ENCODE measurements at places on chromosomes 5 and 9.

GRCh38 chr5:177370488-177371119 is 12.9 kb downstream of the RGS14 start:
- no peaks in the 10 kb centered on the region for H3K36me3 ChIP-seq
- DNase-seq, result peak; percentile 88
- no peak overlapping the region for H3K27ac ChIP-seq

DNA sequence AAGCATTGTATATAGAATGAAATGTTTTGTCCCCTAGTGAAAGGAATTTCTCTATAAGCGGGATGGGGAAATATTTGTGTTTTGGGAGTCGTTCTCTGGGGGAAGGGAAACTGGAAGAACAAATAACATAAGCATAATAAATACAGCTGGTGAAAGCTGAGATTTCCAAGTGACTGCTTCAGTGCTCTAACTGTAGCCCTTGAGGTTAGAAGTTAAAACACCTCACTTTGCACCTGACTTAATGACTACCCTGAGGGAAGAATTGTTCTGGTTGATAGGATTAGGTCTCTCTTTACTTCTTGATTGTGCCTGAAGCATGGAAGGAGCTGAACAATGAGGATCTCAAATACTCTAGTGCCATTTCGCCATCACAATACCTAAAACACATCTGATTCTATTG is 307.4 kb downstream of the MAN2A1 start:
- DNase-seq, result no peak
- no peaks in the 10 kb centered on the region for H3K36me3 ChIP-seq

DNA sequence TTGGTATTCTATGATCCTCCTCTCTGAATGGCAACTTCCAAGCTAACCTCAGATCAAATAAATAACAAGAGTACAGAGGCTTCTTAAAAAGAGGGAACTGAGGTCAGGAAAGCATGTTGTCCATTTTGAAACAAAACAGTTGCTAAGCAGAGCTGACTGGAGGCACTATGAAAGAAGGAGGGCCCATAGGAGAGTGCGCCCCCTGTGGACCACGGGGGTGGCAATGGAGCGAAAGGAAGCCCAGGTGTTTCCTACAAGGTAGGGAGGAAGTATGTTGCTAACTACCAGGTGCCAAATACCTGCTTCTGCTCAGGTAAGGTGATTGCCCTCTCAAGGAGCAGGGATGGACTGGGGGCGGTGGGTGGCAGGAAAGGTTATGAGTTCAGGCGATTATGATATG is 101.8 kb upstream of the MAST4 start:
- no peaks in the 10 kb centered on the region for H3K36me3 ChIP-seq
- H3K4me1 ChIP-seq, result no peaks in the 10 kb centered on the region
- H3K27ac ChIP-seq, result no peak overlapping the region
- no peak for DNase-seq

GRCh38 chr9:107043886-107044285 is 180.9 kb downstream of the ZNF462 start:
- DNase-seq, result no peak
- no peaks in the 10 kb centered on the region for H3K36me3 ChIP-seq
- no peak overlapping the region for H3K4me3 ChIP-seq
- H3K27me3 ChIP-seq, result no peaks in the 10 kb centered on the region
- no peaks in the 10 kb centered on the region for H3K4me1 ChIP-seq
- H3K27ac ChIP-seq, result no peak overlapping the region

GRCh38 chr5:132017316-132017715 is 5.9 kb upstream of the ACSL6 start:
- no peak overlapping the region for H3K4me3 ChIP-seq
- DNase-seq, result no peak
- no peak overlapping the region for H3K27ac ChIP-seq
- H3K36me3 ChIP-seq, result no peaks in the 10 kb centered on the region

DNA sequence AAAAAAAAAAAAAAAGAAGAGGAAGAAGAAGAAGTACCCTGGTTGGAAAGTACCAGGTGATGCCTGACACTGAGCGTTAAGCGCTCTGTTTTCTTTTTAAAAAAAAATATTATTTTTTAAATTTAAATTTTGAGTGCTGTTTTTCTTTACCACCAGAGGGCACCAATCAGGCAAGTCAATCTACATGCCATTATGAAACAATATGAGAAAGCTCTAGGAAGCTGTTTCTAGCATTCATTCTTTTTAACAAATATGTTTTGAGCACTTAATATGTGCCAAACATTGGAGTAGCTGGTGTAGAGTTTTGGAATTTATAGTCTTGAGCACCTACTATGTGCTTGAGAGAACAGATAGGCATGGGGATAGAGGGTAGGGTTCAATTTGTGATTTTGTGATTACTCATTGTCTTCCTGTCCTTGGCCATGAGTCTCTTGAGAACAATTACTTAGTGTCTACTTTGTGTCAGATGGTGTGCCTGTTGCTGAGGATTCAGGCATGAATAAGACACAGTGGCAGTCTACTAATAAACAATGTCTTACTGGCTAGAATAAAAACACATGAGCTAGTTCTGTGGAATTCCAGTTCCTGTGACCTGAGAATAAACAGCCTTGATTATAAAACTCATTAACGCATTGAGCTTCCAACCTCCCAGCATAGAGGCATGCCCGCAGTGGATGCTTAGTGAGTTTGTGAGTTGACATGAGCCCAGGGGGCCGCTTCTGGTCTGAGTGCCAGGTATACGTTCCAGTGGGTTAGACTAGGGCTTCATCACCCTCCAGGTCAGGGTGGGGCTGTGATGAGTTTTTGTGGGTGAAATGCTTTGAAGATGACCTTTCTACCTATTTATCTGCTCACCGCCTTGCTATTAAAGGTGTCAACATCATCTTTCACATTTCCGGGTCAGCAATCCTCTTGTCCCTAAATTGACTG is 3.0 kb upstream of the UBE2R2 start:
- no peaks in the 10 kb centered on the region for H3K4me1 ChIP-seq
- H3K27ac ChIP-seq, result peak overlapping the region; percentile 40
- H3K27me3 ChIP-seq, result no peaks in the 10 kb centered on the region
- no peak for DNase-seq
- H3K4me3 ChIP-seq, result no peak overlapping the region
- no peaks in the 10 kb centered on the region for H3K36me3 ChIP-seq

DNA sequence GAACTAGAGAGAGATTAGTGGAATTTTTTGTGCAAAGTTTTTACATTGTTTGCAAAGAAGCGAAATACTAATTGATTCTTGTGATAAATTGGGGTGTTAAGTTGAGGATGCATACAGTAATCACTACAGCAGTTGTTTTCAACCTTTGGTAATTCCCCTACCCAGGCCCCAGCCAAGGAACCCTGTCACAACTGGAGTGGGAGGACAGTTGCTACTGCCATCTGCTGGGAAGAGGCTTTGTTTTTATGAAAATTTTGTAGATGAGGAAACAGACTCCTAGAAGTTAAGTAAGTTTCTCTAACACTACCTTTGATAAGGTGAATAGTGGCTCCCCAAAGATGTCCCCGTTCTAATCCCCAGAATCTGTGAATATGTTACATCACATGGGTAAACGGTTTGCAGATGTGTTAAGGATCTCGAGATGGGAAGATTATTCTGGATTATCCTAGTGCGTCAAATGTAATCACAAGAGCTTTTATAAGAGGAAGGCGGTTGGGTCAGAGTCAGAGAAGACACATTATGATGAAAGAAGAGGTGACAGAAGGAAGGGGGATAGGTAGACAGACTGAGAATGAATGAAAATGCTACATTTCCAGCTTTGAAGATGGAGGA is 34.0 kb upstream of the PPP1R2B start:
- H3K36me3 ChIP-seq, result no peaks in the 10 kb centered on the region
- no peak overlapping the region for H3K4me3 ChIP-seq
- H3K27me3 ChIP-seq, result no peaks in the 10 kb centered on the region
- DNase-seq, result no peak

DNA sequence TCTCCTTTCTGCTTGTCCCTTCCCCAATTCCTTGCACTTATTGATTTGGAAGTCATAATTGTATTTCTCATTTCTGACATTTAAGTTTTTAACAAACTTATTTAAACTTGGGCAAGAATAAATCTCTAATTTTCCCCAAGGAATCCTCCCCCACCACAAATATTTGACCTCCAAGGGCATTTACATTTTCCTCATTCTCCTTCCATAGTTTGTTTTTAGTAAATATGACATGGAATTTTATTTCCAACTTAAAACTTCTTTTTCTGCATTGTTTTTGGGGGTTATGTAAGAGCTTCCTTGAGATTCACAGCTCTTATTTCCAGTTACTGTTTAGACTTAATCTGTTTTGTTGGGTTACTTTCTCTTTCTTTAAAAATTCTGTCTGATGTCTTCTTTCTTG is 64.9 kb downstream of the ZNF618 start:
- DNase-seq, result no peak
- H3K4me3 ChIP-seq, result no peak overlapping the region
- no peaks in the 10 kb centered on the region for H3K36me3 ChIP-seq
- H3K4me1 ChIP-seq, result peaks cover 21% of the 10 kb centered on the region
- no peak overlapping the region for H3K27ac ChIP-seq

DNA sequence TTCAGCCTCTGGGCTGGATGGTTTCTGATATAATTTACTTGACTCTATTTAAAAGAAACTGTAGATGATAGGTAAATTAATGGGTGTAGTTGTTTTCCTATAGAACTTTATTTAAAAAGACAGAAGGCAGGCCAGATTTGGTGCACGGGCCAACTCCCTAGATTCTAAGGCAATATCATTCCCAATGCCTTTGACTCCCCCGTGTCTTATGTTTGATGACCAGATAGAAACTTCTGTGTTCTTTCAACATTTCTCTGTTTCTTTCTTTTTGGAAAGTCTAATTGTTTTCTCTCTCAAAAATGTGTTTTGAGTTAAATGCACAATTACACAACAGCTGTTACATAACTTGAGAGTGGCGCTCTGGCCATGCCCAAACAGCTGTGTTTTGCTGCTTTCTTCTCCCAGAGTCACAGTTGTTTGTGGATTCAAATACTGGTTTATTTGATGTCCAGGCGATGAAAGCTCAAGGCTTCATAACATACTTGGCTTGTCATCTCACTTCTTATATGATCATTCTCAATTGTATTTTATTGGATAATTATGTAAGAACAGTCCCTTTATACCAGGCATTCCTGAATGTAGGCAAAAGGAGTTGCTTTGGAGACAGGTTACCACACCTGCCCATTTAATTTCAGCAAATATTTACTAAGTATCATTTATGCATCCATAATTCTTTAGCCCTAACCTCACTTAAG is 1.7 kb upstream of the ALDH1A1 start:
- H3K4me1 ChIP-seq, result peaks cover 31% of the 10 kb centered on the region
- no peaks in the 10 kb centered on the region for H3K27me3 ChIP-seq
- H3K27ac ChIP-seq, result peak overlapping the region; percentile 64
- no peaks in the 10 kb centered on the region for H3K36me3 ChIP-seq
- no peak overlapping the region for H3K4me3 ChIP-seq

DNA sequence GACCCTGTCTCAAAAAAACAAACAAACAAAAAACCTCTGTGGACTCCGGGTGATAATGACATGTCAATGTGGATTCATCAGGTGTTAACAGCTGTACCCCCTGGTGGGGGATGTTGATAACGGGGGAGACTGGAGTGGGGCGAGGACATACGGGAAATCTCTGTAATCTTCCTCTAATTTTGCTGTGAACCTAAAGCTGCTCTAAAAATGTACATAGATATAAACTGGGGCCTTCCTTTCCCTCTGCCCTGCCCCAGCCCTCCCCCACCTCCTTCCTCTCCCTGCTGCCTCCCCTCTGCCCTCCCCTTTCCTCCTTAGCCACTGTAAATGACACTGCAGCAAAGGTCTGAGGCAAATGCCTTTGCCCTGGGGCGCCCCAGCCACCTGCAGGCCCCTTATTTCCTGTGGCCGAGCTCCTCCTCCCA is 1.4 kb upstream of the CEL start:
- peaks cover 14% of the 10 kb centered on the region for H3K4me1 ChIP-seq
- H3K36me3 ChIP-seq, result peaks cover 20% of the 10 kb centered on the region
- H3K27ac ChIP-seq, result no peak overlapping the region
- H3K4me3 ChIP-seq, result no peak overlapping the region
- no peaks in the 10 kb centered on the region for H3K27me3 ChIP-seq
- DNase-seq, result no peak

- no peak for DNase-seq
- H3K36me3 ChIP-seq, result no peaks in the 10 kb centered on the region
- no peak overlapping the region for H3K27ac ChIP-seq
- H3K4me3 ChIP-seq, result no peak overlapping the region
- peaks cover 4% of the 10 kb centered on the region for H3K4me1 ChIP-seq
- H3K27me3 ChIP-seq, result no peaks in the 10 kb centered on the region
Observed at GRCh38 chr5:167861129-167861927, 430.1 kb upstream of the WWC1 start.

DNA sequence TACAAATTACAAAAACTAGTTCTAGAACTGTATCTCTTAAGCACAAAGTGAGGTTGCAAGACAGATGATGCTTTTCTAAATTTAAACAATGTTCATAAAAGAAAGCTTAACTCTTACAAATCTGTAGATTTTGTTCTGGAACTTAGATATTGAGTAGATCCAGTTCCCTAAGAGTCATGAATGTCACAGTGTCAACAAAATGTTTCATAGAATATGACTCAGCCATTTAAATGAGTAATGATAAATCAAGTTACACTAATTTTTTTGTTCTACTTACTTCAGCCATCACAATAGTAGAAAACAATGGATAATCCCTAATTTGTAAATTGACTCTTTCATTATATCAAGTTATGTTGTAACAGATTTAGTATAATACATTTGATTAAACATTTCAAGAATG is 239.7 kb downstream of the MEF2C start:
- DNase-seq, result no peak
- H3K27ac ChIP-seq, result no peak overlapping the region
- no peaks in the 10 kb centered on the region for H3K27me3 ChIP-seq
- no peaks in the 10 kb centered on the region for H3K4me1 ChIP-seq
- H3K36me3 ChIP-seq, result no peaks in the 10 kb centered on the region
- no peak overlapping the region for H3K4me3 ChIP-seq

DNA sequence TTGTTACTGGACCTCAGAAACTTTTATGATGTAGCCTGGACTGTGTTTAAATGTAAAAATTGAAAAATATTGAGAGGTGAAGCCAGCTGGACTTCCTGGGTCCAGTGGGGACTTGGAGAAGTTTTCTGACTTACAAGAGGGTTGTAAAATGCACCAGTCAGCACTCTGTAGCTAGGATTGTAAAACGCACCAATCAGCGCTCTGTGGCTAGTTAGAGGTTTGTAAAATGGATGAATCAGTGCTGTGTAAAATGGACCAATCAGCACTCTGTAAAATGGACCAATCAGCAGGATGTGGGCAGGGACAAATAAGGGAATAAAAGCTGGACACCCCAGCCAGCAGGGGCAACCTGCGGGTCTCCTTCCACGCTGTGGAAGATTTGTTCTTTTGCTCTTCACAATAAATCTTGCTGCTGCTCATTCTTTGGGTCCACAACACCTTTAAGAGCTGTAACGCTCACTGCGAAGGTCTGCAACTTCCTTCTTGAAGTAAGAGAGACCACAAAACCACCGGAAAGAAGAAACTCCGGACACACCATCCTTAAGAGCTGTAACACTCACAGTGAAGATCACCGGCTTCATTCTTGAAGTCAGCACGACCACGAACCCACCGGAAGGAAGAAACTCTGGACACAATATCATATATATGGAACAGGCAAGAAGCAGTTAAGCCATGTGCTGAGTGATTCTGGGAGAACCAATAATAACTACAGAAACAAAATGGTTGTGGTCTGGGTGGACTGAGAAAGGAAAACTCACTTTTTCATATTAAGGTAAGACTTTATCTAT is 201.3 kb downstream of the GABRG2 start:
- H3K4me1 ChIP-seq, result no peaks in the 10 kb centered on the region
- no peaks in the 10 kb centered on the region for H3K36me3 ChIP-seq
- no peaks in the 10 kb centered on the region for H3K27me3 ChIP-seq

- no peaks in the 10 kb centered on the region for H3K36me3 ChIP-seq
- no peak for DNase-seq
- no peak overlapping the region for H3K27ac ChIP-seq
- H3K4me3 ChIP-seq, result no peak overlapping the region
Observed at GRCh38 chr9:28365728-28366127, 792.4 kb upstream of the C9orf72 start.

- H3K27me3 ChIP-seq, result no peaks in the 10 kb centered on the region
- peaks cover 6% of the 10 kb centered on the region for H3K36me3 ChIP-seq
- DNase-seq, result no peak
Observed at GRCh38 chr9:111731928-111732327, 62.8 kb downstream of the SHOC1 start.
